CD4-positive, alpha-beta T cell treated with Interleukin-12 subunit alpha and Interleukin-12 subunit beta, for 1 hour (primary cell): ENCODE measurements at places on chromosomes 4 and X.

DNA sequence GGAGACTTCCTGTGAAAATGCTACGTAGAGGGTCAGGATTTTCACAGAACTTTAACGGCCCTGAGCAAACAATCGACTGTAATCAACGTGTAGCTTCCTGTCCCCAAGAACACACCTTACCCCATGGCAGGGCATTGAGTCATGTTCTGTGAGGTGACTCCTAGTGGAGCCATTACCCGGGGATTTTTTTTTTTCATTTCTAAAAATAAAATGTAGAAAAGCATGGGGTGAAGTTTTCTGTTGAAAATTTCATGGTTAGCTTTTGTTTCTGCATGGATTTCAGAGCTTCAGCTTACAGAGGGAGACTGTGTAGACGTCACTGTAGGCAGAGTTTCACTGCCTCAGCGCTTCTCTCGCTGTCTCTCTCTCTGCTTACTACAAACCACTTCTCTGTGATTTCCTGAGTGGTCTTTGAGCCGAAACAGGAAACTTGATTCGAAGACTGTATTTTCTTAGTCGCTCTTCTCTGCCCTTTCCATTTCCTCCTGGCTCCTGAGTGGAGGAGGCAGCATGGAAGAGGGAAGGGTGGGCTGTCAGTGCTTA is 111.7 kb downstream of the NFKB1 start:
- DNase-seq = peak; percentile 70

DNA sequence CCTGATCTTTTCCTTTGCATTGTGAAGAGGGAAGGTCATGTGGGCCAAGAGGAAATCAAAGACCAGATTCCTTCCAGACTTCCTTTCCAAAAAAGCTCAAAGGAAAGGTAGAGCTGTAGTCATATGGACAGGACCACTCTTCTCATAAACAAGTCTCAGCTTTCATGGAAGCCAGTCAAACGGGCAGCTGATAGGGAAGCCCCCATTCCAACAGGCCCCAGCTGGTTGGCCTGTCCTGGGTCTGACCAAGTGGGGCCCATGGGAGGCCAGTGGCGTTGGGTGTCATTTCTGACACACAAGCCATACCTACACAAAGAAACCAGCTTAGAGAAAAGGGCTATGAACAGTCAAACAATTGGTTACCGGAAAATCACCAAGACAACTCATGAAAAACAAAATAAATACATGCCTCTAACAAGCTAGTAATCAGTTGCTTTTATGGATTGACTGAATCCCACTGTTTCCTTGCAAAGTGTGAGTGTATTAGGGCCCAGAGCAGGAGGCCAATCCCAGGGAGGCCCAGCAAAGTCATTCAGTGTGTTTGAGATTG is 149.6 kb upstream of the MAMLD1 start:
- DNase-seq = no peak

GRCh38 chrX:132480581-132481203 is 8.1 kb downstream of the MBNL3 start:
- peak; percentile 55 for DNase-seq

DNA sequence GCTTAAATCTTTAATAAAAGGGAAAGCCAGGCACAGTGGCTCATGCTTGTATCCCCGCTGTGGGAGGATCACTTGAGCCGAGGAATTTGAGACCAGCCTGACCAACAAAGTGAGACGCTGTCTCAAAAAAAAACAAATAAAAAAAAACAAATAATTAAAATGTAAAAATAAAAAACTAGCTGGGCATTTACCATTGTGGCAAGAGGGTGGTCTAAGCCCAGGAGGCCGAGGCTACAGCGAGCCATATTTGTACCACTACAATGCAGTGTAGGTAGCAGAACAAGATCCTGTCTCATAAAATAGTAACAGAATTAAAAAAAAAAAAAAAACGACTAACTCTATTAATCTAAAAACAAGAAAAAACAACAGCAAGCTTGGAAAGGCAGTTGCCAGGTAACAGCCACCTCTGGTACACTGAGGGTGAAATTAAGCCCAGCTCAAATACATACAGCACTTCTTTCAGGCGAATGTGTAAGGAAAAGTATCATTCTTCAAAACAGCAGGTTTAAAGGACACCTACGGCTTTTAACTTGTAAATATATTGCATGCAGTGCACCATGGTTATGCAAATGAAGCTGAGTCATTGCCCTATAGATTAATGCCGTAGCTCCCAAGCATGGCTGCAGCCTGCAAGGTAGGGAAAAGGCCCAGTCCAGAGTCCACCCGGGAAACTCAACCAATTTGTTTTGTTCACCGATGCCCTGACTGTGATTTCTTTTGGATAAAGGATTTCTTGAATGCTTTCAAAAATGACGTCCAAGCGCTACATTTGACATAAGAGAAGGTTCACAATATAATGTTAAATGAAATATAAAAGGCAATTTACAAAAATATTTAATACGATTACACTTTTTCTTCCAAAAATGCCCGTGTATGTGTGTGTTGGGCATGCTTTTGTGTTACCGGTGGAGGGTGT is 14.5 kb upstream of the TXLNG start:
- no peak for DNase-seq

GRCh38 chr4:177128306-177128705 is 181.4 kb upstream of the NEIL3 start:
- no peak for DNase-seq

GRCh38 chr4:112894951-112895350 is 154.5 kb upstream of the ANK2 start:
- DNase-seq = no peak

DNA sequence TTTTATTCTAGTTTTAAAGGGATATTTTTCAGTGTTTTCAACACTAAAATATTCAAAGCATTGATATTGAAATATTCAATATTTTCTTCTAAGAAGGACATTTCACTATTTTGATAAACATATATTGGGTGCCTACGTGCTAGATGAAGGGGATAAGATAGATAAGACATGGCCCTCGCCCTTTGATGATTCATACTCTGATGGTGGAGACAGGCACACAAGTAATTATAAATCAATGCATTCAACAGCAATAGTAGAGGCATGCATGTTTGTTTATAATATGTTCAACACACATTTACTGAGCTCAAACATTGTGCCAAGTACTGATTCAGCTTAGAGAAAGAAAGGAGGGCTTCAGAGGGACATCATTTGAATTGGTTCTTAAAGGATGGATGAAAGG is 22.7 kb downstream of the TMEM47 start:
- DNase-seq = no peak

- no peak for DNase-seq
These were observed 103.7 kb downstream of the JADE1 start for GRCh38 chr4:128913228-128913627.

GRCh38 chrX:42934020-42934726 is 156.2 kb upstream of the PPP1R2C start:
- DNase-seq = peak; percentile 47

- DNase-seq = no peak
These were observed 1504.5 kb upstream of the PCDH10 start for GRCh38 chr4:131644619-131645018.

DNA sequence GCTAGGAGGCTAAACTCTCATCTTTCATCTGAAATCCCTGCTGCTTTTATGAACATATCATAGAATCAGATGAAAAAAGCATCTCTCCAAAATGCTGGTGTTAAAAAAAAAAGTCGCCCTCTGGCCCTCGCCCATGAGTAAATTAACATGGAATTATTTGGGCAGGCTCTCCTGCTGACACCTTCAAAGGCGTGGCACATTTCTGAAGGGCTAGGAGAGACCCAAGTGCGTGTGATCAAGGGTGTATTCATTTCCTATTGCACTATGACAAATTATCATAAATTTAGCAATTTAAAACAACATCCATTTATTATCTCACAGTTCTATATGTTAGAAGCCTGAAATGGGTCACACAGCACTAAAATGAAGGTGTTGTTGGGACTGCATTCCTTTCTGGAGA is 5.1 kb downstream of the ANXA3 start:
- DNase-seq = no peak

- DNase-seq = no peak
These were observed 103.2 kb downstream of the SRPX start for GRCh38 chrX:38117485-38117884.

GRCh38 chr4:160286051-160286450 is 1183.2 kb downstream of the RAPGEF2 start:
- no peak for DNase-seq

DNA sequence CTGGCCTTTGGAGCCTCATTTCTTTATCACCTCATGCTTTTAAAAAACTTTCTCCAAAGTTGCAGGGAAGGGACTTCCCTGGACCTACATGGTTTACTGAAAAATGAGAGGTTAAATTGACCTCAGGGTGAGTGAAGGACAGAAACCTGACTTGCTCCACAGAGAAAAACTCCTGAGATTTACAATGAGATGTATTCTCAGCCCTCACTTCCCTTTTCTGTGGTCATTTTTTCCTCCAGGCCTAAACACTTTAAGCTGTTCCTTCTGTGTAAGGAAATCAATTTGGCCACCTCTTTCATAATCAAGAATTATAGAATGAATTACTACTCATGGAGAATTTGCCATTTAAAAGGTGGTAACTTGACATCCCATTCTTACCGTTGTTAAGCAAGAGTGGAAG is 77.9 kb downstream of the HPGD start:
- DNase-seq = no peak

DNA sequence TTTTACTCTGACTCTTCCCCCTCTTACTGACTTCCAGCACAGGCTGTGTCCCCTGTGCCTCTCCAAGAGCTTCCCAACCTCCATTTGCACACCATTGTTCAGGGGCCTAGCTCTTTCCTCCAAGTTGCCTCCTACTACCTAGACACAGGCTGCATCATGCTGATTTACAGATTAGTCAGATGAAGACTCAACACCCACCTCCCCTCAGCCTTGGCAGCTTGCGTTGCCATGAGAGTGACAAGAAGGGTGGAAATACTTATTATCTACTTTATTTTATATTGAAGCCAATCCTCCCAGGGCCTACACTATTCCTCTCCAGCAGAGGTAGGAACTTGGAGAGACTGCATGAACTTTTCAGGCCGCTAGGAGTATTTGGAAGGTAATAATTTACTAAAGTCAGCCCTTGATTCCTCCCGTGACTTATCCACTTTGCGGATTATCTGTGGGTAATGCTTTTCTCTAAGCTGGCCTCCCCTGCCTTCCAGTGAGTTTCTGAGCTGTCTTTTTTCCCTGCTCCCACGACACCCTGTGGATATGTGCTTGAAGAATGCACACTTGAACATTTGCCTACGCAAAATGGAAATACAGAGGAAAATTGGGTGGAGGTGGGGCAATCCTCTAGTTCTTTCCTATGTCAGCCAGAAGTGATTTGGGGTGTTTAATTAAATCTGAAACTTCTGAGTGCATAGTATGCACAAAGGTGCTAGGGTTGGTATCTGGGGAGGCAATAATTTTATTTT is 74.1 kb upstream of the TMEM164 start:
- DNase-seq = no peak

DNA sequence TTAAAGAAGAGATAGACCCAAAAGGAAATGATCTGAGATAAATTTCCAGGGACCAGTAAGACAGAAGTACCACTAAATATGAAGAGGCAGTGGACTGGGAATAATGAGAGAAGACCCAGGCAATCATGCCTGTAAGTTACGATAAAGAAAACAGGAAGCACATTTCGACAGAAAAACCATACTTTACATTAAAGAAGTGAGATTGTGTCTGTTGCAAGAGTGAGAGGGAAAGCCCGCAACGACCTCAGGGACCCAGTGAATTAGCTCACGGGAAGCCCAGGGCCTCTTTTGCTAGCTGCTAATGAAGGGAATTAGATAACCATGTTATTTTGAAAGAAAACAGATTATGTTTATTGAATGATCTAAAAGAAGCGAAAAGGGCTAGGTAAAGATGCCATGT is 28.9 kb upstream of the ACSL1 start:
- DNase-seq = peak; percentile 11

- no peak for DNase-seq
These were observed 59.2 kb downstream of the SLC7A11 start for GRCh38 chr4:138182838-138183426.

- no peak for DNase-seq
These were observed 26.1 kb upstream of the PRDM8 start for GRCh38 chr4:80171251-80171650.

DNA sequence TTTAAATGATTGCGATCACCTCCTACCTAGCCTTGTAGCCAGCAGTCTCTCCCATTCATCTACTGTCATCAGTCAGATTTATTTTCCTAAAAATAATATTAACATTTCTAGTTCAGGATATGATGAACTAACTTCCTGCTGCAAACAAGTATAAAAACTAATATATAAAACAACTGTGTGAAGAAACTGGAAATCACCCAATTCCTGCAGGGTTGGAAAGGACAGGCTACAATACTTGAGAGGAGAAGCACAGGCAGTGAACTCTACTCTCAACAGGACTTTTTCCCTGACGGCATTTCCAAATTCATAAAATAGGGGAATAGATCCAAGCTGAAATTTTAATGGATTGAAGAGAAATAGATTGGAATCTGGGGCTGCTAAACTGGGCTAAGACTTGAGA is 14.2 kb upstream of the BBS12 start:
- DNase-seq = no peak

DNA sequence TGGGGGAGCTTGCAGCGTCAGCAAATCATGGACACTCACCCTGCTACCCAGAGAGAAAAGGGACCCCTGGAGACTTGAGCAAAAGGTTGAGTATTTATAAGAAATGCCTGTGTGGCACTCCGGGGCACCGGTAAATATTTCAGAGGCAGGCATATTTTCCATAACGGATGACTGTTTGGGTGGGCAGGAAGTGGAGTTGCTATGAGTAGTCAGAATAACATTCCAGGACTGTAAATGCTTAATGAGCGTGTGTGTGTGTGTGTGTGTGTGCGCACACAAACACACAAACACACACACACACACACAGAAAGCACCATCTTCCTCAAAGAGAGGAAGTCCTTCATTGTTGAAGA is 74.6 kb downstream of the MXRA5 start:
- no peak for DNase-seq

DNA sequence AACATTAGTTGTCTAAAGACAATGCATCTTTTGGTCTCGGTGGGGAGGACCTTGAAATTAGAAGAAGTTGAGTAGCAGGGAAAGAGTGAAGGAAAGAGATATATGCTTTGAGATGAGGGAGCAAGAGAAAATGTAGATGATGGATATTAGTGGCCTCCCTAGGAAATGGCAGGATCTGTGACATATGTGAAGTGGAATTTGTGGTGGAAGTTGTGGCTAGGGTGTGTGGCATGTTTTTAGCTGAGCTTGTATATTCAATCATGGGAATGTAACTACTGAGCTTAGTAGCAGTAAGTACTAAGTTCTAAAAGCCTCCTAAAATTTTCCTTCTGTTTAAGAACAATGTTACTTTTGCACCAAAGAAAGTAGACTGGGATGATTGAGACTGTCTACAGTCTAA is 382.8 kb upstream of the CTSO start:
- no peak for DNase-seq

- no peak for DNase-seq
These were observed 70.8 kb upstream of the RAI2 start for GRCh38 chrX:17931855-17932254.
